ENCODE measurements at places on chromosomes 16 and 17.

- DNase-seq = no peak
These were observed 160.0 kb downstream of the TMEM132E start for GRCh38 chr17:34739386-34739785.

- no peak for DNase-seq
These were observed 19.0 kb upstream of the NBR1 start for GRCh38 chr17:43151880-43152456.

- DNase-seq = no peak
These were observed 358.7 kb downstream of the SLC39A11 start for GRCh38 chr17:72733619-72734282.

GRCh38 chr17:65848751-65849150 lies 287.3 kb upstream of the AXIN2 start:
- DNase-seq = no peak

- no peak for DNase-seq
These were observed 12.1 kb downstream of the METRNL start for GRCh38 chr17:83091257-83092141.

DNA sequence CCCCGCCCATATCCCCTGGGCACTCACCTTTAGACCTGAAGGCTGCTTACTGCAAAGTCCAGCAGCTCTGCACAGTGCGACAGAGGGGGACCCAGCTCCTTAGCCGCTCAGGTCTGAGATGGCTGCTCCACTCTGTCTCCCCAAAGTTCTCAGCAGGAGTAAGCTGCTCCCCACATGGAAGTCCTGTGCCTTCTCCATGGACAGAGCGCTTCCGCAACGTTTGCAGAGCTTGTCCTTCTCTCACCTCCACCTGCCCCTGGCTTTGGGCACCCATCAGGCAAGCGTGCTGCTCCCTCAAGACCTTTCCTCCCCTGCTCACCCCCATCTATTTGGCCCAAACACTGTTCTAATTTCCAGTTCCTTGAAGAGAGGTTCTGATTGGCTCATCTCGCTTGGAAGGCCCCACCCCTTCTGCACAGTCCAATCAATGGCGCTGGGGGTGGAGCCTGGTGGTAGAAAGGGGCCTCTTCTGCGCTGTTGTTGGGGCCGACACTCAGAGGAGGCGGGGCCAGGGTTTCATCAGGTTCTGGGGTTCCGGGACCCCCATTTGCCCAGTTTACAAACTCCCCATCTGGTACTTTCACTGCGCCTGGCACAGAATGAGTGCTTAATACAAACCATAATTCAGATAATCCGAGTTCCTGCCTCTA lies 137.2 kb downstream of the CYLD start:
- no peak for DNase-seq

- DNase-seq = no peak
These were observed 1.6 kb downstream of the VAT1L start for GRCh38 chr16:77790009-77790372.

DNA sequence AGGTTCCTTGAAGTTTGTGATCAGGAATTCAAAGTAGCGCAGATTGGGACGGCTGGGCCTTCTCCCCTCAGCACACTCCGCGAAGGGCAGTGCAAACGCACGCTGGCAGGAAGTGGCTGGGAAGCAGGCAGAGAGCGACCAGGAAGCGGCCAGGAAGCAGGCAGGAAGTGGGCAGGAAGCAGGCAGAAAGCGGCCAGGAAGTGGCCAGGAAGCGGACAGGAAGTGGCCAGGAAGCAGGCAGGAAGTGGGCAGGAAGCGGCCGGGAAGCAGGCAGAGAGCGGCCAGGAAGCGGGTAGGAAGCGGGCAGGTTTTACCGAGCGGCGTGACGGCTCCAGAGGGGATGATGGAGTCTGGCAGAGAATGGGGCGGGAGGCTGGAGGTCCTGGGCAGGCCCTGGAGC lies 3.2 kb downstream of the DPEP1 start:
- DNase-seq = no peak
